ENCODE measurements at places on chromosomes 16 and 17.
A peak's percentile ranks its signal among the peaks of the same experiment; 100 is the strongest.

DNA sequence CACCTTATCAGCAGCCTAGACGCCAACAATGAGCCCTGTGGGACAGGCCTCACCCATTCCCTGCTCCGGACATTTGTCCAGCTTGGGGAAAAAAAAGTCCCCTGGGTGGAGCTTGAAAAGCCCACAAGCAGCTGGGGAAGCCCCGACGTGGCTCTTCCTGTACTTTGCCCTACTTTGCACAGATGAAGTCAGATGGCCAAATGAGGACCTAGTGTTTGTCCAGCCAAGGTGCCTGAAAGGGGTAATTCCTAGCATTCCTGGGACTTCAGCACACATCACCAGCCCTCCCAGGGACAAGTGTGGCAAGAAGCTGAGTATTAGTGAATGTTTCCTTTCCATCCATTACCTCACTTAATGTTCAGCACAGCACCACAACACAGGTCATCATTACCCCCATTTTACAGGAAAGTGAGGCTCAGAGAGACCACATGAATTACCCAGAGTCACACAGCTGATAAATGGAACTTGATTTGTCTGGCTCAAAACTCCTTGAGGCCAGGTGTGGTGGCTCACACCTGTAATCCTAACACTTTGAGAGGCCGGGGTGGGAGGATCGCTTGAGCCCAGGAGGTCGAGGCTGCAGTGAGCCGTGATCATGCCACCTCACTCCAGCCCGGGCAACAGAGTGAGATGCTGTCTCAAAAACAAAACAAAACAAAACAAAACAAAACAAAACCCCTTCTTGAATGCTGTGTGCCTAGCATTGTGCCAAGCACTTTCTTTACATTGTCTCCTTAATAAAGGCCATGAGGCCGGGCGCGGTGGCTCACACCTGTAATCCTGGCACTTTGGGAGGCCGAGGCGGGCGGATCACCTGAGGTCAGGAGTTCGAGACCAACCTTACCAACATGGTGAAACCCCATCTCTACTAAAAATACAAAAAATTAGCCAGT, 19.9 kb upstream of the PLLP start:
- peak; percentile 89 for DNase-seq

DNA sequence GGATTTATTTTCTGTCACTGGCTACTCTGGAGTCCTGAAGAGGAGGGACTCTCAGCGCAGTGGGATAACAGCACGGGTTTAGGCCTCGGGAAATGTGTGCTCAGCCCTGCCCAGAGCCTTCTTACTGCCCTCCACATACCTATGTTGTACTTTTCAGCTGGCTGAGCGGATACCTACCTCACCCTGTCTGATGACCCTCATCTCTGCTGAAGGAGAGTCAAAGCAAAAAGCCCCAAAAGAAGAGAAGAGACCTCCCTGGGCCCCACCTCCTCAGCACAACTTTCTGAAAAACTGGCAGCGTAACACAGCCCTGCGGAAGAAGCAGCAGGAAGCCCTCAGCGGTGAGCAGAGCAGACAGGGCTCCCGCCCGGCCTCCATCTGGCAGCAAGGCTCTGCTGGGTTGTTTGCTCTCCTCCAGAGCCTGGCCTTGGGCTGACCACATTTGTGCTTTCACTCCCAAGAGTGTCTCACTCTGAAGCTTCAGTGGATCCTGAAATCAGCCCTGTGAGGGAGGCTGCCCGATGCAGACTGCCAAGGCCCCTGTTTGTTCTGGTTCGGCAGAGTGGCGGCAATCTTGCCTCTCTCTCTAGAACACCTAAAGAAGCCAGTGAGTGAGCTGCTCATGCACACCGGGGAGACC, 10.3 kb downstream of the MYCBPAP start:
- DNase-seq, result no peak

- DNase-seq, result no peak
These were observed 15.5 kb downstream of the SPNS2 start for GRCh38 chr17:4514206-4514605.

- no peak for DNase-seq
These were observed 27.2 kb downstream of the ARHGAP27 start for GRCh38 chr17:45405250-45406086.

- no peak for DNase-seq
These were observed 7.1 kb downstream of the COPZ2 start for GRCh38 chr17:48030531-48030930.

DNA sequence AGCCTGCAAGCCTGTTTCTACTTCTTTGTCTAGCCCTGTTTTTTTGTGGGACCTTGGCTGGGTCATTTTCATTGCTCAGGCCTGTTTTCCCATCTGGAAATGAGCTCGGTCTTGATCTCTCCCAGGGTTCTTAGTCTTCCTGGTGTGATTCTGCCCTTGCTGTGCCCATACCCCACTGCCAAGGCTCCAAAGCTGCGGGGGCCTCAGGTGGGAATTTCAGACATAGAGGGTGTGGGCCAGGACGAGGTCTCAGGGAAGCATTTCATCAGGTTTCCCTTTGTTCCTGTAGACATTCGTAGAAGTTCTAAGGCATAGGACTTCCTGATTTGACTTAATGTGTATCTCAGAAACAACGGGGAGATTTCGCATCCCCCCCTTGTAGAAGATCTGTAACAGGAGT, 5.8 kb downstream of the MPRIP start:
- no peak for DNase-seq
